ENCODE measurements at places on chromosomes 5 and 9.
A peak's percentile ranks its signal among the peaks of the same experiment; 100 is the strongest.

DNA sequence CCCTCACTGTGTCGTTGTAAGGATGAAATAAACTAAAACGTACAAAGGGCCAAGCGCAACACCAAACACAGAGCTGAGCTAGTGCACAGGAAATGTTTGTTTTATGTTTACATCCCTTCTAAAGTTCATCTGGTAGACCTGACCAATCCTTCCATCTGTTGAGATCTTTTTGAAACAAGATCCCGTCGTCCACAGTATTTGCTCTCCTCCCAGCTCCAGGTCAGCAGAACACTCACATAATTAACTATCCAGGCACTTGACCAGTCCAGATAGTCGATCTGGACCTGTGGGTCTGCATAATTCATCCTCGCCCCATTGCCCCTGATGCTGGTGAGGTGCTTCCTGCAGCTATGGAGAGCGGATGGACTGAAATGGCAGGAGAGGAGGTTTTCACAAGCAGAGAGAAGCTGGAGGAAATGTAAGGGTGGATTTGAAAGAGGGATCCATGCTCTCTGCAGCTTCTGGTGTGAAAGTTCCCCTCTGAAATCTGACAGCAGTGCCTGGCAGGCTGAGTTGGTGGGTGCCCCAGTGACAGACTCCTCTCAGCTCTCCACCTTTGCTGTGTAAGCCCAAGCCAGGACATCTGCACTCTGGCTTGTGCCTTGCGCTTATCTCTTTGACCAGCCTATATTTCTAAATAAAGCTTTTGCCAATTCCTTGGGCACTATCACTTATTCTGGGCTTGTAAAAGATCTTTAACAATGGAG is 102.4 kb downstream of the TTLL11 start:
- DNase-seq = no peak

DNA sequence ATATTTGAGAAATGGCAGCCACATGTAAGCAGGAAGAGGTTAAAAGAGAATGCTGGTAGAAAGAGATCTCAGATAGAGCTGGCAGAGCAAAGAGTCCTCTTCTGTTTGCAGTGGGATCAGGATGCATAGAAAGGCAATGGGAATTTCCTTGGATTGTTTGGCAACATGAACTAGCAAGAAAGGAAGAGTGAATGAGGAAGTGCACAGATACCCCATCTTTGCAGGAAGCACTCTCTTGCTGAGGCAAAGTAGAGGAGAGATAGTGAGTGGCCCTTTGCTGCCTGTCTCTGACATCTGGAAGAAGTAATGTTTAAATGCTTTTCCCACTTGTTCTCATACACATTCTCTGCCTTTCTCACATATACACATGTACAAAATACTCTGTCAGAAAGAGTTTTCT is 14.5 kb downstream of the FKTN start:
- no peak for DNase-seq

GRCh38 chr5:133364936-133365707 is 247.2 kb downstream of the FSTL4 start:
- DNase-seq = no peak

GRCh38 chr5:154220625-154221024 is 30.1 kb downstream of the GALNT10 start:
- DNase-seq = peak; percentile 71

GRCh38 chr5:61641748-61642565 is 309.9 kb downstream of the ZSWIM6 start:
- peak; percentile 28 for DNase-seq

DNA sequence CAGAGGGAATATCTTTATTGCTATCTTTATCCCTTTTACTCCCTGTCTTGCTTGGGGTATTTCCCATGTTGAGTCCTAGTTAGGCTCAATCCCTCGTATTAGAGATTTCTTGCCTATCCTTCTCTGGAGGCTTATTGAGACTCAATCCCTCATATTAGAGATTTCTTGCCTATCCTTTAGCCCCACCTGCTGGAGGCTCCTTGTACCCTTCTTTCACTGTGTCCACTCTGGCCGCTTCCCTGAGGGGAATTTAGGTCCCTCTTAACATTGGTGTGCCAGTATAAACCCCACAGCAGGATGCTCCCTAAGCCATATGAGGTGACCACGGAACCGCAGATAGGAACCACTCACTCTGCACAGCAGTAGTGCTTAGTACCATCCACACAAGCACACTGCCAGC is 110.7 kb upstream of the MAMDC2 start:
- DNase-seq = no peak

DNA sequence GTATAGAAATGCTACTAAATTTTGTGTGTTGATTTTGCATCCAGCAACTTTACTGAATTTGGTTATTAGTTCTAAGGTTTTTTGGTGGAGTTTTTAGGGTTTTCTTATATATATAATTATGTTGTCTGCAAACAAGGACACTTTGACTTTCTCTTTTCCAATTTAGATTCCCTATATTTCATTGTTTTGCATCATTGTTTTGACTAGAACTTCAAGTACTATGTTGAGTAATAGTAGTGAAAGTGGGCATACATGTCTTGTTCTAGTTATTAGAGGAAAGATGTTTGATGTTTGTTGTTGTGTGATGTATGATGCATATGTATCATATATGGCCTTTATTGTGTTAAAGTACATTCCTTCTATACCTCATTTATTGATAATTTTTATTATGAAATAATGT is 362.3 kb upstream of the PRR16 start:
- DNase-seq = peak; percentile 28

GRCh38 chr9:18143073-18143745 is 330.7 kb upstream of the ADAMTSL1 start:
- peak; percentile 5 for DNase-seq

GRCh38 chr9:21968331-21969010 is 25.7 kb downstream of the CDKN2A start:
- DNase-seq = no peak

DNA sequence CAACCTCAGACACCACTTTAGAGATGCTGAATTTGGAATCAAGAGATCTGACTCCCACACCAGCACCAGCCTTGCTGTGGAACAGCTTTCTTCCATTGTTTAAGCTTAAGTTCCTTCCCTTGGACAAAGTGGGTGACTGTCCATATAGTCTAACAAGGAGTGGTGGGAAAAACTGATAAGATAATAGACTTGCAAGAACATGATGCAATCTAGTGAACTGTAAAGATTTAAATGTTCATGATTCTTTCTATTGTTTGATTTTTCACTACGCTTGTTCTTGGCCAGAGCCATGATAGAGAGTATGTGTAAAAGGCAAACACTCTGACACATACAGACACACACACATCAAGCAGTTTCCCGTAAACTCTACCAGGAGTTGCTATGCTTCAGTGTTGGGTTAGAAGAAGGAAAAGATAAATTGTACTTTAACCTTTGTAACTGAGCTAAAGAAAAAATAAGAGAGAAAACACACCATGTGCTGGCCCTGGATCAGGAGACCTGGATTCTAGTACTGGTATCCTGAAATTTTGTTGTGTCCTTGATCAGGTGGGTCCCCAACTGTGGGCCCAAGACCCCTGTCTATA is 94.3 kb downstream of the PAPPA start:
- peak; percentile 53 for DNase-seq

DNA sequence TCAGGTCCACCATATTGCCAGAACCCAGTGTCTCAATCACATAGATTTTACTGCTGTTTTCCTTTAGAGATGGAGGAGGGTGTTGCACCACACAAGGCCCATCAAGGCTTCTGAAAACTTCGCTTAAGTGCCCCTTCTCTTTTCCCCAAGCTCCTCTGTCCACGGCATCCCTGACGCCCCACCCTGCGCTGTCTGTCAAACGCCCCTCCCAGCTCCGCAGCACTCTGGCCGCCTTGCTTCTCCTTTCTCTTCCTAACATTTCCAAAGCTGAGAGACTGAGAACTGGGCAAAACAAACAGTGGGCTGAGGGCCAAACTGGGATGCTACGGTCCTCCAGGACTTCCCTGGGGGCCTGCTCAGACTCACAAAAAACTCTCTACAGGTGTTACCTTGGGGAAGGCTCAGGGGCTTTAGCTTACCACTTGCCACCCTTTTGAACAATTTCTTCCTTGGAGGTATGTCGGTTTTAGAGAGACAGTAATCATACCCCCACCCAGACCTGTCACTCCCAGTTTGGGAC is 28.3 kb upstream of the ERGIC1 start:
- DNase-seq = no peak
